ENCODE measurements at places on chromosomes 3 and 15.

DNA sequence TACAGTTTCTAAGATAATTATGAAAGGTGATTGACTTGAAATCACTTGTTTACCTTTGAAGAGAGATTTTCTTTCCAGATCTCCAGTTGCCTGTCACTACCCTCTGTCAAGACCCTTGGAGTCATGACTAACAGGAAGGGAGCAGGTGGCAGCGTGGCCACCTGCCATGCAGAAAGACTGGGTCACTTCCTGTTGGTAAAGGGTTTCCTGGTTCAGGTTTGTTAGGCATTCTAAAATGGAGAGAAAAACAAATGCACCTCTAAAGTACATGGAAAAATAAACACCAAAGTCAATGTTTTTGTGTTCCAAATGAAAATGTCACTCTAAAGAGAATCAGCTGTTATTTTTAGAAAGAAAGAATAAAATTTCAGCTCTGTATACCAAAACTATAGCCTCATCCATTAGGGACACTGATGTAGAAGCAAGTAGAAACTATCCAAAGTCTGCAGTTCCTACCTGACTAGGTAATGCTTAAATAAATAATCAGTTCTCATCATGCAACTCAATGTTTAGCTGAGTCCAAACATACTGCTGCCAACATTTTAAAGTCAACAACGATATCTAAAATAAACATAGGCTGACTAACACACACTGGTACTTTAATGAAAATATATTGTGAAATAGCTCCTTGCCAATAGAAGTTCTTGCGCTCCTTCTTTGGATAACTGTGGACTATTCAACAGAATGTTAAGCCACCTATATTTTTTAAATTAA, 23.9 kb upstream of the TM4SF1 start:
- no peak for DNase-seq

GRCh38 chr3:153144071-153144470, 18.0 kb upstream of the RAP2B start:
- DNase-seq, result no peak

GRCh38 chr3:48528754-48529153, 24.8 kb upstream of the SHISA5 start:
- no peak for DNase-seq

- no peak for DNase-seq
Observed at GRCh38 chr3:71258526-71258925, 325.0 kb downstream of the FOXP1 start.

- DNase-seq, result no peak
Observed at GRCh38 chr3:170033489-170033888, 4.3 kb upstream of the GPR160 start.

- no peak for DNase-seq
Observed at GRCh38 chr3:71072287-71072686, 511.2 kb downstream of the FOXP1 start.

DNA sequence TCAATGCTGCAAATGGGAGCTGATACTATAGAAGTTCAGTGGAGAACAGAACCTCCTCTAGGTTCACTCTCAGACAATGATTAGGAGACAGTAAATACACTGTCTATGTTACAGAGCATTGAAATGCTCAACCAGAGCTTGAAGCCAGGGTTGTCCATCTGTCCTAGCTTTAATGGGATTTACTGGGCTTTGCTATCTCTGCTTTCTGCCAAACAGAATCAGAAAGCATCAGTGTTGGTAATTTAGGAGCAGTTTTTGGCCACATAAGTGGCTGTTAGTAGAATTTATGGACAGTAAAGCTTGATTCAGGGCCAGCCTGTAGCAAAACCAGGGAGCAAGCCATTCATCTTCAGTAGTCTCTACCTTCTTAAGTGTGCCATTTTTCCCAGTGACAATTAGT, 396.3 kb downstream of the LSAMP start:
- no peak for DNase-seq

GRCh38 chr3:10941972-10942371, 50.6 kb upstream of the SLC6A1 start:
- DNase-seq, result no peak

DNA sequence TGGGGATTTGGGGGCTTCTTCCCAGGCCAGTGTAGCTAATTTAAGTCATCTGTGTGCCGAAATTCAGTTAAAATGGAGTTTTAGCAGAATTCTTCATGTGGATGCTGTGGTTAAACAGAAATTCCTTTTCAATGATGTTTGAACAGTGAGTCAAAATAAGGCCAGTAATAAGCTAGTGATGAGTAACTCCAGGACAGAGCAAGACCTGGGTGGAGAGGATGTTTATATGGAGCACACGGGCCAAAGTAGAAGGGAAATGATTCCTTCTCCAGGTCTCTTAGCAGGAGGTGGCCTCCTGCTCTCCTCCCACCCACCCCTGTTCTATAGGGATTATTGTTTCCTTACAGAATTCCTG, 31.9 kb upstream of the UACA start:
- no peak for DNase-seq

DNA sequence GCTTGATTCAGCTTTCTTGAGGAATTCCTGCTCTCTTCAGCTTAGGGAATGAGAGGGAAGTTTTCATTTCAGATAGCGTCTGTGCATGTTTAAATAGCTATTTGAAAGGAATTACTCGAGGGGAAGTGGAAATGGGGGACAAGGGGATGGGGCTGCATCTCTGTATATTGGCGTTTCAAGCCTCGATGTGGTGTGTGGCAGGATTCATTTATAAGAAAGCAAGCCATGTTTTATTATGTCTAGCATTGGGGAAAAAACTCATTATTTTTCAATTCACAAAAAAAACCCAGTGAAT, 1.0 kb downstream of the ATP2C1 start:
- DNase-seq, result no peak

- DNase-seq, result no peak
Observed at GRCh38 chr15:100350434-100351226, 8.9 kb upstream of the ADAMTS17 start.

GRCh38 chr3:18295171-18295920, 129.8 kb downstream of the SATB1 start:
- DNase-seq, result no peak

DNA sequence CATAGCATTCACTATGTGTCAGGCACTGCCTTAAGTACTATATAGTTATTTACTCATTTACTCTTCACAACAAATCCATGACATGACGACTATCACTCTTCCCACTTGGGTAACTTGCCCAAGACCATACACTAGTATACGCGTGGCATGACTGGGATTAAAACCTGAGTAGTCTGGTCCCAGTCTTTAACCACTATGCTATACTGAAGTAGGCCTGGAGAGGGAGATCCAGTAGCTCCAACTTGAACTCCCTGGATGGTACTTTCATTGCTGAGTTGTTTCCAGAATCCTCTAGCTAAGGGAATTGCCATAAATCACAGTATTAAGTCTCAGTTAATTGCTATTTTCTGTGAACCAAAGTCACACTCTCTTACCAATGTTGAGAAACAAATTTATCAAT, 116.2 kb upstream of the LSAMP start:
- DNase-seq, result no peak

- no peak for DNase-seq
Observed at GRCh38 chr15:99692825-99693224, 40.4 kb downstream of the LYSMD4 start.

GRCh38 chr15:93250209-93250608, 161.2 kb upstream of the RGMA start:
- no peak for DNase-seq

GRCh38 chr15:56460071-56460470, 4.9 kb downstream of the MNS1 start:
- no peak for DNase-seq

GRCh38 chr3:6644070-6644929, 216.6 kb upstream of the GRM7 start:
- DNase-seq, result no peak

DNA sequence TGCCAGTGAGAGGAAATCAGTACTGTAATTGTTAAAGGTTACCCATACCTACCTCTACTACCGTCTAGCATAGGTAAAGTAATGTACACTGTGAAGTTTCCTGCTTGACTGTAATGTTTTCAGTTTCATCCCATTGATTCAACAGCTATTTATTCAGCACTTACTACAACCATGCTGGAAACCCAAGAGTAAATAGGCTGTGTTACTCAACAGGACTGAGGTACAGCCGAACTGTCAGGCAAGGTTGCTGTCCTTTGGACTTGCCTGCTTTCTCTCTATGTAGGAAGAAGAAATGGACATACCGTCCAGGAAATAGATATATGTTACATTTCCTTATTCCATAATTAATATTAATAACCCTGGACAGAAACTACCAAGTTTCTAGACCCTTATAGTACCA, 265.5 kb downstream of the NR2F2 start:
- no peak for DNase-seq

- DNase-seq, result no peak
Observed at GRCh38 chr15:63560741-63561448, 36.3 kb upstream of the FBXL22 start.

- no peak for DNase-seq
Observed at GRCh38 chr3:54600441-54601204, 327.2 kb downstream of the LRTM1 start.

DNA sequence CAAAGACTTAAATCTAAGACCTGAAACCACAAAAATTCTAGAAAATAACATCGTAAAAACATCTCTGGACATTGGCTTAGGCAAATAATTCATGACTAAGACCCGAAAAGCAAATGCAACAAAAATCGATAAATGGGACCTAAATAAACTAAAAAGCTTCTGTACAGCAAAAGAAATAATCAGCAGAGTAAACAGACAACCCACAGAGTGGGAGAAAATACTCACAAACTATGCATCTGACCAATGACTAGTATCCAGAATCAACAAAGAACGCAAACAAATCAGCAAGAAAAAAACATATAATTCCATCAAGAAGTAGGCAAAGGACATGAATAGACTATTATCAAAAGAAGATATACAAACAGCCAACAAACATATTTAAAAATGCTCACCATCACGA, 749.4 kb downstream of the PLOD2 start:
- no peak for DNase-seq

DNA sequence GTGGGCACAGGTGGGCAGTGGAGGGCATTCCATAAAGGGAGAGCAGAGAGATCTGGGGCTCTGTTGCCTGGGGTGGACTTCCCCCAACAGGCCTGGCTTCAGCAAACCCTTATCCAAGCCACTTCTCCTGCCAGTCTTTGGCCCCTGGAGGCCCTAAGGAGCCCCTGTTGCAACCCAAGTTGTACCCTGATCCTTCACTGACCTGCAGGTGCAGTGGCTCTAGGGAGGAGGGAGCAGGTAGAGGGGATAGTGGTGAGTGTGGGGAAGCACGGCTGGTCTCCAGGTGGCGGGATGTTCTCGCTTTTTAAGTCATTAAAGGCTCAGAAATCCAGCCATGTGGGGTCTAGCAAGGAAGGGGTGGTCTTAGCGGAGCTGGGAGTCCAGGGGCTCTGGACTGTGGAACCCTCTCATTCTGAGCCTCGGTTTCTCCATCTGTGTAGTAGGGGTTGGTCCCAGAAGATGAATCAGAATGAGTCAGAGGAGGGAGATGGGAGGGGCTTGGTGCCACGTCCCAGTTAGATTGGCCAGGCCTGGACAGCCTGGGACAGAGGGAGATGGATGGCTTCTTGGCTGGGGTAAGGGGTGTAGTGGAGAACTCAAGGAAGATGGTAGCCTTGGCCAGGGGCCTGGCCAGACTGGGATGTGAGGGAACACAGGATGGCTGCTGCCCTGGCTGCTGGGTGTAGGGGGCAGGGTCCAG, 2.6 kb downstream of the ZBTB47 start:
- DNase-seq, result no peak

- DNase-seq, result no peak
Observed at GRCh38 chr3:111695636-111696117, 100.5 kb upstream of the ZBED2 start.

DNA sequence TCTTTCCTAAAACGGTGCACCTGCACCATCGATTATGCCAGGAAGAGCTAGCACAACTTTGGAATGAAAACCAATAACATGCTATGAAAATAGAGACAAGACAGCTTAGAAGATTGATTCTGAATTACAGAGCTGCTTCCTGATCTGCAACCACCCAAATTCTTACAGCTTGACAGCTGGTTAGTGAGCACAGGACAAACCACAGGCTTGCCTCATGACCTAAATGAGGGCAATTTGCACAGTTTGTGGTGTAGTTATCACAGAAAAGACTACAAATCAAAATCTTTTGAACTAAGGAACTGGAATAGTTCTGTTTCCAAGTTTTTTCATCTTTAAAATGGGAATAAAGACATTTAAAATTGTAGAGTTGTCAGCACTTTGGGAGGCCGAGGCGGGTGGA, 533.5 kb downstream of the NAALADL2 start:
- DNase-seq, result no peak

- no peak for DNase-seq
Observed at GRCh38 chr3:183698756-183699155, 1.2 kb downstream of the YEATS2 start.

DNA sequence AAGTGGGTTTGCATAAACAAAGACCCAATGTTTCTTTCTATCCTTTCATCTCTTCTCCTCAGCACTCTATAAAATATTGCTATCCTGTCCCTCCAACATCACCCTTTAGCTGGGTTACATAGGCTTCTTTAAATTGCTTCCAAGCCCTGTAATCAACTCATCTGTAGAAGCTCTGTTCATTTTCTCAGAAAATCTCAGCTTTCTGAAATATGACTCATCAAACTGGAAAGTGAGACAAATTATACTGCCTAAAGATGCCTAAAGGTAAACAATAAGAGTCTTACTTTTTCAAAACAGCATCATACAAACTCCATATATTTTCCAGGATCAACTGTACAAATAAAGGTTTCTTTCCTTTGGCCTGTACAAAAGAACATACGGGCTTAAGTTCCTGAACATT, 33.8 kb downstream of the EFL1 start:
- no peak for DNase-seq

DNA sequence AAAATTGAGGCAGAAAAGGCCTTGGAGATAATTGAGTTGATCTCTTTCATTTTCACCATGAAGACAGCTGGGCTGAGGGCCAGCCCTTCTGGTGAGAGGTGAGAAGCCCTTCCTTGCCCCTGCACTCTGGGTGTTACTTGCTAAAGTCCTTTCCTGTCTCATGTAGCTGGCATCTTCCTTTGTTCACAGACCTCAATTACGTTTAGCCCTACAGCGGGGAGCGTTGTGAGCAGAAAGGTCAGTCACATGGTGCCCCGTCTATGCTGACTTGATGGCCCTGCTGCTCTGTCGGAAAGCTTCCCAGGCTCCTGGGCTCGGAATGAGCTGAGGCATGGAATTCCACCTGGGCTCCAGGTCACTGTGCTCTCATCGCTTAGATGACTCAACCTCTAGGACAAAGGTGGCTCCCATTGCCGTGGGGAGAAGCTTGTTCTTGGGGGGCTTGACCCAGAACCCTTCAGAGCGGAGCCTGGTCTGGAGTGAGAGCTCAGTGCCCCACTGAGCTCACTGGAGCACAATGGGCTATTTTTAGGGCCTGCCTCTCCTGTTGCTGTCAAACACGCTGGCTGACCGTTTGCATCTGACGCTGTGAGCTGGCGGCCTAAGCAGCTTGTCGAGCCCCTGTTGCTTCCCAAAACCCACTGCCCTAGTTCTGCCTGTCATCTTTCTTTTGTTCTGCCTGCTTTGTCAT, 47.0 kb downstream of the RPLP1 start:
- DNase-seq, result no peak

DNA sequence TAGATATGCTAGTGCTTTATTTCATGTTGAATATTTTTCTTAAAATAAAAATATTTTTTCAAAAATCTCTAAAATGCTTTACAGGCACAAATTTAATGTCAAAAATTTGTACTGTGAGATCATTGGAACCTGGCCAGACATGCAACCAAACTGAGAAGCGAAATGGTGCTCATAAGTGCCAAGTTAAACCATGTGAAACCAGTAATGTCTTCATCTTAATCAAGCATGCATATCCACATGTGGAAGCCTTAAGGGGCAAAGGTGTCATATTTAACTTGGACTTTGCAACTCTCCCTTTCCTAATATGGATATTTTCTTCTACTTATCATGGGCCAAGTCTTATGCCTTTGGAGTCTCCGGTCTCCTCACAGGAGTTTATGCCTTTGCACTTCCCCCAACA, 208.9 kb upstream of the COL8A1 start:
- no peak for DNase-seq

All from NCI-H1436 treated with DMSO at 0.1 percent for 48 hours (cell line).